ENCODE measurements at places on chromosomes 6 and 20.

- no peak for DNase-seq
Observed at GRCh38 chr6:166598441-166599138, 12.1 kb upstream of the RAMACL start.

DNA sequence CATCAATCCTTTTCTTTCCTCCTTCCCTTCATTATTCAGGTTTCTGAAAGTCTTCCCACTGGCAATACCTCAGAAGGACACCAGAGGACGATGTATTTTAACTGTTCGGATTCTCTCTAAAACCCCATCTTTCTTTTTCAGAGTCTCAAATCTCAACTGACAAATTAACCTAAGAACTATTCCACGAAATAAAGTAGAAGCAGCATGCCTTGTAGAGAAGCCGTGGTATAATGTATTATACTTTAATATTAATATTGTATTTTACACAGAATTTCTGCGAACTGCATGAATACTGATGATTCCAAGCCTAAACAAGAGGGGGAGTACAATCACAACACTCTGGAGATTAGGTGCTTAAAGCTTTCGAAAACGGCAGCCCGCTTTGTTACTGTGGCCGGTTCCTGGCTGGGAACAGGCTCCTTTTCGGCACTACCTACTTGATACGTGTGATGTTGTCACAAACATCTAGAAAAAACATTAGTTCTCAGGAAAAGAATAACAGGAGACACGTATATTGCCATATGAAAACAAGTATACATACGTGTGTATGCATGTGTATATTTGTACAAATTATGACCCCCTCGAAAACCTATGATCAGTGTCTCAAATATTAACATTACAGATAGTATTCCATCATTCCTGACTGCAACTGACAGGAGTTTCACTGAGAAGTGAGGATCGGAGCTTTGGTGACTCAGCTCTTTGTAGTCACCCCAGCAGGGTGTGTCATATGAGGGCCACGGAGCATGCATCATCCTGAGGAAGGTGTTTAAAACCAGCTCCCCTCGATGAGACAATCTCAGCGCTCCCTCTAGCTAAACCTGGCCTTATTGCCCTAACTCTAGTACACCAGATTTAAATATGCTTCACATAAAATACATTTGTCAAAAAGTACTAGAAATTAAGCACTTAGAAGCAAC lies 319.7 kb upstream of the TCF21 start:
- DNase-seq: no peak

GRCh38 chr6:82227770-82228169 lies 19.8 kb downstream of the IBTK start:
- DNase-seq: no peak

- no peak for DNase-seq
Observed at GRCh38 chr6:131038597-131039344, 24.3 kb downstream of the EPB41L2 start.

GRCh38 chr20:19876828-19877460 lies 118.9 kb downstream of the RIN2 start:
- no peak for DNase-seq

DNA sequence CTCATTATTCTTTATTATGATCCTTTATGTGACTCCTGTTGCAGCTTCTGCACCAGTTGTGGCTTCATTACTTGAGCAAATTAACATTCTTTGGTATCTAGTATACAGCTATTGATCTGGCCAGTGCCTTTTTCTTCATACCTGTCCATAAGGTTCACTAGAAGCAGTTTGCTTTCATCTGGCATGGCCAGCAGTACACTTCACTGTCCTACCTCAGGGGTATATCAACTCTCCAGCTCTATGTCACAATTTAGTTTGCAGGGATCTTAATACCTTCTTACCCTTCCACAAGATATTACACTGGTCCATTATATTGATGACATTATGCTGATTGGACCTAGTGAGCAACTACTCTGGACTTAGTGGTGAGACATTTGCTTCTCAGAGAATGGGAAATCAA lies 46.6 kb downstream of the VTA1 start:
- no peak for DNase-seq
